Tibial nerve (tissue), 4 donors: ENCODE measurements at places on chromosomes 16 and 17. TPM values are rescaled to one million over a fixed set of nuclear protein-coding genes. Genes with fewer than 3 reads are reported as not detected.

The C16orf96 gene
- 0.20 TPM for total RNA-seq

DNA sequence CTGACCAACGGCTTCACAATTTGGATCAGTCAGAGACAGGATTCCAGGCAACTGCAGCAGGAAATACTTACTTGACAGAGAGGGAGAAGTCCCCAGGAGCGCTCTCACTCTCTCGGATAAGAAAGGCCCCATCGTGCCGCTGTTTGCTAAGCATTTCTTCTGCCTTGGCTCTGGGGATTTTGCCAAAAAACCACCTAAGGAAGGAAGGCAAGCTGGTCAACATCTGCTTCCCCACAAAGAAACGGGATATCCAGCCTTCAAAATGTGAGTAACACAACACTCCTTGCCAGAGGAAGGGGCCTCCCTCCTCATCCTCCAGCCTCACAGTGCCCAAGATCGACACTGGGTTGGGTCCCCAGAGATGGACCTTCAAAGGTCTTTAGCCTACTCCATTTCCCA lies 36.6 kb upstream of the SLC25A19 start:
- H3K4me1 ChIP-seq: peaks cover 5% of the 10 kb centered on the region
- no peaks in the 10 kb centered on the region for H3K36me3 ChIP-seq
- DNase-seq: no peak
- H3K4me3 ChIP-seq: no peak overlapping the region

- H3K27ac ChIP-seq: peak overlapping the region; percentile 36
- H3K4me3 ChIP-seq: no peak overlapping the region
- no peaks in the 10 kb centered on the region for H3K36me3 ChIP-seq
- H3K27me3 ChIP-seq: no peaks in the 10 kb centered on the region
- H3K4me1 ChIP-seq: peaks cover 5% of the 10 kb centered on the region
Observed at GRCh38 chr17:951325-952132, 28.0 kb downstream of the NXN start.

- H3K27me3 ChIP-seq: no peaks in the 10 kb centered on the region
- no peak for DNase-seq
- no peak overlapping the region for H3K4me3 ChIP-seq
- H3K4me1 ChIP-seq: no peaks in the 10 kb centered on the region
- H3K27ac ChIP-seq: no peak overlapping the region
Observed at GRCh38 chr17:68176718-68177117, 71.1 kb upstream of the AMZ2 start.

DNA sequence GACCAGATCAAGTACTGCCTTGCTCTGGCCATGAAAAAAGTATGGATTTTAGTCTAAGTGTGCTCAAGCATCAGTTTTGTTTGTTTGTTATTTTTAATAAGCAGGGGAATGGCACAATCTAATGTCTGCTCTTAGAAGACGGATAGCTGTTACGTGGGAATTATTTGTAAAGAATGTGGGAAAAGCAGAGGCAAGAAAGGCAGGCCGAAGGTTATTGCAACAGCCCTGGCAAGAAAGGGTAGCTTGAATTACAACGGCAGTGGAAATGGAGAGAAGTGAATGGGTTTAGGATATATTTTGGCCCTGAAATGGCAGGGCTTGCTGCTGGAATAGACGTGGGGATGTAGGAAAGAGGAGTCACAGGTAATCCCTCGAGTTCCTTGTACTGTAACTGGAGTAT lies 987 bp upstream of the HASPIN start:
- H3K27ac ChIP-seq: no peak overlapping the region
- H3K27me3 ChIP-seq: no peaks in the 10 kb centered on the region
- peaks cover 10% of the 10 kb centered on the region for H3K4me1 ChIP-seq
- peak overlapping the region; percentile 79 for H3K4me3 ChIP-seq

The VWA3A gene
- total RNA-seq: not detected

- H3K27ac ChIP-seq: peak overlapping the region; percentile 88
- H3K27me3 ChIP-seq: no peaks in the 10 kb centered on the region
- no peak for DNase-seq
- H3K36me3 ChIP-seq: no peaks in the 10 kb centered on the region
- H3K4me3 ChIP-seq: no peak overlapping the region
Observed at GRCh38 chr16:56990407-56991286, 1.3 kb downstream of the NLRC5 start.

GRCh38 chr17:40560592-40561293 lies 4.5 kb downstream of the CCR7 start:
- no peak for DNase-seq
- peaks cover 8% of the 10 kb centered on the region for H3K27me3 ChIP-seq
- peak overlapping the region; percentile 30 for H3K4me3 ChIP-seq
- H3K36me3 ChIP-seq: no peaks in the 10 kb centered on the region
- peaks cover 46% of the 10 kb centered on the region for H3K4me1 ChIP-seq
- H3K27ac ChIP-seq: peak overlapping the region; percentile 93

DNA sequence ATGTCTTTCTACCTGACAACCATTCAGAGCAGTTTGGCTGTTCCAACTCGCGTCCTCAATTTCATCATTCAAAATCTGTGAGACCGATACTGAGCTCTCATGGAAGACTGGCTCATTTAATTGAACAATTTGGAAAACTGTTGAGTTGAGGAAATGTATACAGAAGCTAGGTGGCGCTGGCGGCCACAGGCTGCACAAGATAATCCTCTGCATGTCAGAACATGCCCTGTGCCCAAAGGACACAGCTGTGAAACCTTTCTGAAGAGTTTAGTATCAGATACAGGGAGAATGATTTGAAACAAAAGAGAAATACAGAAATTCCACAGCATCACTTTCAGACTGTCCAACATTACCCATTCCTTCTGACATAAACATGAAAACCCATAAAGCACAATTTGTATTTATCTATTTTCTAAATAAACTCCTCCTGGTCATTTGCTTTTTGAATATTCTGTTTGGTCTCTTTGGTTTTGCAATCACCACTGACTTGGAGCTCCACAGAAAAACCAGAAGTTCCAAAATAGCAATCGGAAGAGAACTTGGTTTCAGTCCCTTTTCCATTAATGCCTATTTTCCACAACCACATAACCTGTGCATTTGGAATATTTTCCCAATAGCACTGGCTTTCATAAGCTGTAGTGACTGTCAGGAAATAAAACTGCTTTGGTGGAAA lies 192.8 kb downstream of the MAP2K6 start:
- no peaks in the 10 kb centered on the region for H3K27me3 ChIP-seq
- peak overlapping the region; percentile 70 for H3K27ac ChIP-seq
- H3K4me3 ChIP-seq: no peak overlapping the region
- peaks cover 23% of the 10 kb centered on the region for H3K4me1 ChIP-seq
- DNase-seq: peak; percentile 82

The IL17C gene
- not detected for total RNA-seq

The CACNG4 gene
- 0.44 TPM for total RNA-seq

- no peak for DNase-seq
- no peaks in the 10 kb centered on the region for H3K27me3 ChIP-seq
- H3K4me3 ChIP-seq: no peak overlapping the region
- H3K27ac ChIP-seq: no peak overlapping the region
Observed at GRCh38 chr17:51435171-51435552, 174.8 kb downstream of the UTP18 start.
